ENCODE measurements at places on chromosomes 12 and 14.
A peak's percentile ranks its signal among the peaks of the same experiment; 100 is the strongest.

DNA sequence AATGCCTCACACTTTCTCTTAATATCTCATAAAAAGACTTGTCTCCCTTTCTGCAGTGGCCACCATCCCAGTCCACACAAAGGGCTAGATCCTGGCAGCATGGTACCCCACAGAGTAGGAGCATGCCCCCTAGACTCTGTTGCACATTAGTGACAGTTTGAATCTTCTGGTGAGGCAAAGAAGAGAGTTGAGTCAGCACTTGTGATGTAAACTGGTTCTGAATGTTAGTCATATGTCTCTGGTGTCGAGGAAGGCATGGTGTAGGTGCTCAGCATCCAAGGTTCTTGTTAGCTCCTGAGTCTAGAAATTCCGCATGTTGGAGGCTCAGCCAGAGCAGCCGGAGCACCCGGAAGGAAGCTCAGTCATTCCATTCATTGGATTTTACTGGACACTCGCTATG lies 9.8 kb downstream of the TTC9 start:
- peak; percentile 8 for DNase-seq

GRCh38 chr12:21516281-21516680 lies 9.8 kb upstream of the SPX start:
- no peak for DNase-seq

DNA sequence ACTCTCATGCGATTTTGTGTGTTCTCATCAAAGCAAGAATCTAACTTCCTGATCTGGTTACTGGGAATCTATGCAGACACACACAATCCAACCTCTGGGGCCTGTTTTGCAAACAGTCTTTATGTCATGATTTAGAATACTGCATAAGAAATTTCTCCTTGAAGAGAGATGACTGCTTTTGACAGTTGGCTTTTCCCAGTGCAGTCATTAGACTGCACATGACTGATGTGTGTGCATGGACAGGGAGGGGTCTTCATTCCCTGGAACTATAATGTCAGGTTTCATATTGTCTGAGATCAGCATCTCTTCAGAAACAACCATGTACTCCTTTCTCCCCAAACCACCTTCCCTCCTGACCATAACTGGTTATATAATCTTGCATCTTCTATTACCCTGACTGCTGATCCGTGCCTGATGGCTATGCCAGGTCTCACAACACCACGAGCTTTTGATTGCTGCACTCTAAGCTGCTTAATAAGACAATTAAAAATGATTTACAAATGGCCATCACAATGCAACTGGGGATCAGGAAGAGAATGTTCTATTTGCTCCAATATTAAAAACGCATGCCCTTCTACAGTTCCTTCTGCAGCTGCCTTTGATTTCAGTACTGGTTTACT lies 995.4 kb downstream of the NRXN3 start:
- no peak for DNase-seq

DNA sequence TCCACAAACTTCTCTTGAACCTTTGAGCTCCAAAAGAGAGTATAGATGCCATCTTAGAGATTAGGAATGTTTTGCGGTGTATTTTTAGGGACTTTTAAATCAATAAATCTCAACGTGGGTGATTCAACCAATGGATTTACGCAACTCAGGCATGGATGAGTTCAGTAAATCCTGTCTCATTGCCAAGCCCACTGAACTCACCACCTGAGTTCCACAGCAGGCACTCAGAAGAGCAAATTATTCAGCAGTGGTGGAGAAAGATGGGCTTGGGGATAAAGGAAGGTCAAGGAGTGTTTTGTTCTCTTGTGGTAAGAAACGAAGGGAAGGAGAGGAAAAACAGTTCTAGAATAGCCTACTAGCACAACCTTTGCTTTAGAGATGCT lies 68.7 kb upstream of the HMGA2 start:
- DNase-seq = peak; percentile 75

Data from fibroblast of mammary gland (primary cell).